ENCODE measurements at places on chromosomes 1 and 21.

DNA sequence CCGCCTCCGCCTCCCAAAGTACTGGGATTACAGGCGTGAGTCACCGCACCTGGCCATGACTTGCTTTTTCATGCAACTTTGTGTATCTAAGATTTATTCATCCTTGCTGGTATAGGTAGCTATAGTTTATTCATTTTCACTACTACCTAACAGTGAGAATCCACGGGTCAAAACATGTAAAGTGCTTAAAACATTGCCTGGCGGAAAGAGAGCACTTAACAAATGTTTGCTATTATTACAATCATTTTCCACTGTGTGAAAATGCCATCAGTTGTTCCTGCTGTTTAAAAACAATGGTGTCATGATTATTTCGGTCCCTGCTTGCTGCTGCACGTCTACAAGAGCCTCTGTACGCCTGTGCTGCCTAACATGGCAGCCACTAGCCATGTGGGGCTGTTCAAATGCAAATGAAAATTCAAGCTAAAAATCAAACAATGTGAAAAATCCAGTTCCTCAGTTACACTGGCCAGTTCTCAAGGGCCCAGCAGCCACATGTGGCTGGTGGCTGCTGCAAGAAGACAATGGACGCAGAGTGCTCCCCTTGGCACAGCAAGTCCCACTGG is 65.1 kb downstream of the CLSTN1 start:
- no peak for DNase-seq

DNA sequence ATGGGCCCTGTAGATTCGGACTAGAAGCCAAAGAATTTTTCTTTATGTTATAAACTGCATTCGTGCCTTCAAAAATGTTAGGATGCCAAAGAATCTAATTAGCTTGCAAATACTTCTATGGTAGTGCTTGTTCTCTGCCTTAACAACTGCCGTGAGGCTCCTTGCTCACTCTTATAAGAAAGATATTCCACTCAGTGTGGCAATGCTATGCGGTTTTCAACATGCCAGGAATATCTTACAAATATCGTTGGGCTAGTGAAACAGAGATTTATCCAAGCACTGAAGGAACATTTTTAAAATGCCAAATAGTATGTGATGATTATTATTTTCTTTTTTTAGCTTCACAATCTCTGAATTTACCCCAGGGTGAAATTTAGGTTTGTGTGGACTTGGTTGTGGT is 198.2 kb downstream of the GREM2 start:
- DNase-seq = no peak

- DNase-seq = no peak
Observed at GRCh38 chr1:65830306-65830705, 37.6 kb downstream of the PDE4B start.

DNA sequence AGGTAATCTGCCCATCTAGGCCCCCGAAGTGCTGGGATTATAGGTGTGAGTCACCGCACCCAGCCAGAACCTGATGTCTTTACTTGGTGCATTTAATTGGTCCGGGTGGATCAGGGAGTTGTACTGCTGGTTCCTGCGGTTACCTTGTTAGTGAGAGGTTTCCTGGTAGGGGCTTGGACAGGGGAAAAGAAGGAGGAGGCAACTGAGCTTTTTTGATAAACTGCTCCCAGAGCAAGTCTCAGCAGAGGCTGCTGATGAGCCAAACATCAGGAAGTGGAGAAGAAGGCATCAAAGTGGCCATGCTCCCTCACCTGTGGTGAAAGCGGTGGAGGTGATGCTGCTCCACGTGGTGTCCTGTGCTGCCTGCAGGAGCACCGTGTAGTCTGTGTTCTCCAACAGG is 161.5 kb upstream of the KIAA0040 start:
- no peak for DNase-seq

DNA sequence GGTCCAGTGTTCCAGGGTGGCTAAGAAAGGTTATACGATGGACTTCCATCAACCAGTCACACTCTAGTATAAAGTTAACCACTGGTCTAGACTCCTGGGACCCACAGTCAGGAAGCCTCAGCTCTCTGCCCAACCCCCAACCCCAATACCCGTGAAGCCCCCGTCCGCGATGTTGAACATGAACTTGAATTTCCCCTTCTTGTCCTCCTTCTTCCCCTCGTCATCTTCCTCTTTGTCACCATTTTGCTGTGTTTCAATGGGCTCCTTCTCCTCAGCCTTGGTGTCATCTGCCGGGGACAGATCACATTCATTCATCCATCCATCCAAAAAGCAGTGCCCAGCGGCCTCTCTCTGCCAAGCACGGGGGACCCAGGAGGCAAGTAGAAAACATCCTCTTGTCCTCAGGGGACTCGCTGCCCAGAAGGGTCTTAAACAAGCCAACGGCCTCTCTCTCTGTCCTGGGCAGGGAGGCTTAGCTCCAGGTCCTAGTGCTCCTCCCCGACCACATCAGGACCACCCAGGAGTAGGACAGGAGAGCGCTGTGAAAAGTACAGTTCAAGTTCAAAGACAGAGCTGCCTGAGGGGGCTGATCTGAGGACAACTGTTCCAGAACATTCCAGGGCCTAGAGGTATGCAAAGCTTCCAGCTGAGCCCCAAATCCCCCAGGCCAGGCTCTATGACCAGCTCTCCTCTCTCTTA is 66.5 kb downstream of the KCNAB2 start:
- DNase-seq = no peak

GRCh38 chr1:119380983-119381662 is 12.5 kb downstream of the HAO2 start:
- no peak for DNase-seq

DNA sequence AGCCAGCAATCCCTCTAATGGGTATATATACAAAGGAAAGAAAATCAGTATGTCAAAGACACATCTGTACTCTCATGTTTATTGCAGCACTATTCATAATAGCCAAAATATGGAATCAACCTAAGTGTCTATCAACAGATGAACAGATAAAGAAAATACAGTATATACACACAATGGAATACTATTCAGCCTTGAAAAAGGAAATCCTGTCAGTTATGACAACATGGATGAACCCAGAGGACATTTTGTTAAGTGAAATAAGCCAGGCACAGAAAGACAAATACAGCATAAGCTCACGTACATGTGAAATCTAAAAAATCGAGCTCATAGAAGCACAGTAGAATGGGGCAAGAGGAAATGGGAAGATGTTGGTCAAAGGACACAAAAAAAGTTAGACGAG is 69.1 kb downstream of the WARS2 start:
- no peak for DNase-seq

GRCh38 chr1:224488806-224489499 is 54.4 kb upstream of the WDR26 start:
- no peak for DNase-seq

DNA sequence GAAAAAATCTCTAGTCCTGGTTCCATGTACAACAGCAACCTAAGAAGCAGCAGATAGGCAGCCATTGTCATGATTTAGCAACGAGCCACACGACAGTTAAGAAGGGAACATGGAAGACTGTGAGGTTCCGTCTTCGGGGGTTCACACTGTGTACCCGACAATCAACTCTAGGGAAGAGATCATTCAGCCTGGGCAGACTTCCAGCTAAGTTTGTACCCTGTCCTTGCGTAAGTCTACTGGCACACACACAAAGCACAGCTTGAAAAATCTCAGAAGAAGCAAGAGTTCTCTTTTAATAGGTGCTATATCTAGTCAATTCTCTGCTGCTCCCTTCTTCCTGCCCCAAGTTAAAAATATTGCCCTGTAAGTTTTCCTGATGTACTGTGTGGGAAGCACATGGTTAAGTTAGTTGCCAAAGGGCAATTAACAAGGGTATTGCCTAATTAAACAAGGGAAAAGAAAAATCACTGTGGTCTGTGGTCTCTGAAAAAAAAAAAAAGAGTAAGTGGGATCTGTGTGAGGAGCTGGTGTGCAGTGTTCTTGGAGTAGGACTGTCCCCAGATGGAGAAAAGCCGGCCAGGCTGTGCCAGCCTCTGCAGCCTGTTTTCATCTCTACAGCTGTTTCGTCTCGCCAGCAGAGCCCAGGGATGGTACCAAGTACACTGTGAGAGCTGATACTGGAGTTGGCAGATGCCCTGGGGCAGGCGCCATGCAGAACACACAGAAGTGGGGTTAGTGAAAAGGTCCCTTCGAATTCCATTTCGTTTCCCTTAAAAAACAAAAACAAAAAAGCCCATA is 6.4 kb upstream of the MYBPHL start:
- DNase-seq = no peak

DNA sequence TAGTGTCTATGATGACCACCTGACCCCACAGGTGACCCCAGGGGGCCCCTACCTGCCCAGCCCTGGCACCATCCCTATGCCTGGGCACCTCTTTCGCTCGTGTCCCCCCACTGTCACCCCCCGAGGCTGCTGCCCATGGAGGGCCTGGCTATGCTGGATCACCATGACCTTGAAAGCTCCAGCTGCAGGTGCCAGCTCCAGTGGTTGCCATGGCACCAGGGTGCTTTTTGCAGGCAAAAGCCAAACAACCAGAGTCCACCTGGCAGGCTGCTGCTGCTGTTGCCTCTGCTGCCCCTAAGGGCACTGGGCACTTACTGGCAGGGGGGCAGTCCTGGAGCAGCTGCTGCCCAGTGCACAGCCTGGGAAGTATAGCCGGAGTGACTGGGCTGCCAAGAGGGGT is 21.7 kb downstream of the ETNK2 start:
- no peak for DNase-seq

- no peak for DNase-seq
Observed at GRCh38 chr1:29017235-29017634, 102.9 kb downstream of the EPB41 start.

DNA sequence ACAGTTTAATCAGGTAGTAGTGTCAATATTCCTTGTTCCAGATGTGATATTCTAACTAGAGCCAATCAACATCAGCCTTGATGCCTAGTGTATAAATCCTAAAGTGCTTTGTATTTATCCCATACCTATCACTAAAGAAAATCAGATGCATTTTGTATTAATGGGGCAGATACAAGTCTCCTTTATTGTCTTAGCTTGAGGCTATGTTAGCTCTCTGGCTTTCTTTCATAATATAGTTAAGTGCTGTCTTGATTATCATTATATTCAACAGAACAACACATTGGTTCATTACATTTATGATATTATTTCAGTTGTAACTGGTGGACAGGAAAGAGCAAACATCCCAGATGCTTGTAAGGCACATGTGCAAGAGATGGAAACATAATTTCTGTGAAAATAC is 338.8 kb downstream of the PLA2G4A start:
- no peak for DNase-seq

DNA sequence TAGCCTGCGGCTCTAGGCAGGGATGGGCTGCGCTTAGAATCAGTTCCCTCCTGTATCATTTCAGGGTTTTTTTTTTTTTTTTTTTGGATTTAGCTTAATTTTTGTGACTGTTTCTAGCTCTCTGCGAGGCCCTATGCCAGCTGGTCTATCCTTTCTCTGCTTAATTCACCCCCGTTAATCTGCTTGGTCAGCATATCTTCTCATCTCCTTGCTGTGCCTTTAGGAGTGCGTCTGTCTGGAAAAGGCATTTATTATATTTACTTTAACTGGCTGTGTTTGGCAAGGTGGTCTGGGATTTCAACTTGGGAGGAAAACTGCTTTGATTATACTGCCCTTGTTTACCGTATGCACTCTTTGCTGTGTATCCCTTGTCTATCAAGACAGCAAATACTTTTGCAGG is 184.8 kb upstream of the KIAA0040 start:
- DNase-seq = no peak

- DNase-seq = no peak
Observed at GRCh38 chr1:85313888-85314696, 37.7 kb upstream of the BCL10 start.

- DNase-seq = no peak
Observed at GRCh38 chr1:64933296-64934070, 32.9 kb downstream of the JAK1 start.

- no peak for DNase-seq
Observed at GRCh38 chr21:34284666-34285065, 79.1 kb upstream of the KCNE2 start.

- DNase-seq = no peak
Observed at GRCh38 chr1:72366466-72366865, 84.1 kb upstream of the NEGR1 start.

- DNase-seq = peak; percentile 45
Observed at GRCh38 chr1:28580722-28581530, 11.1 kb upstream of the RAB42 start.

- DNase-seq = no peak
Observed at GRCh38 chr1:11822091-11822490, 16.1 kb downstream of the CLCN6 start.

GRCh38 chr1:59329412-59330053 is 32.6 kb downstream of the FGGY start:
- no peak for DNase-seq

- DNase-seq = no peak
Observed at GRCh38 chr1:224689374-224689773, 73.3 kb downstream of the CNIH3 start.

GRCh38 chr1:7733276-7733675 is 37.8 kb upstream of the VAMP3 start:
- no peak for DNase-seq

- no peak for DNase-seq
Observed at GRCh38 chr1:200275415-200275814, 134.4 kb downstream of the ZNF281 start.

- DNase-seq = no peak
Observed at GRCh38 chr21:41761211-41761933, 5.5 kb downstream of the RIPK4 start.

DNA sequence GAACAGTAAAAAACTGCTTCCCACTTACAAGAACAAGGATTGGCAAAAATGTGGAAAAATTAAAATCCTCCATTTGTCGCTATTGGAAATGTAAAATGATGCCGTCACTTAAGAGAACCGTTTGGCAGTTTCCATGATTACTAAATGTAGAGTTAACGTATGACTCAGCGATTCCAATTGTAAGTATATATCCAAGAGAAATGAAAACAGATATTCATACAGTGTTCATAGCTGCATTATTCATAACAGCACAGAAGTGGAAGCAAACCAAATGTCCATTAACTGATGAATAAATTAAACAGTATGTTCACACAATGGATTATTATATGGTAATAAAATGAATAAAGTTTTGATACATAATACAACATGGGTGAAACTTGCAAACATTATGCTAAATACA is 971.0 kb downstream of the AMY1C start:
- DNase-seq = no peak

- DNase-seq = no peak
Observed at GRCh38 chr1:54325284-54325683, 80.9 kb downstream of the SSBP3 start.

GRCh38 chr1:53621144-53621543 is 117.8 kb downstream of the GLIS1 start:
- DNase-seq = no peak

- no peak for DNase-seq
Observed at GRCh38 chr1:49098866-49099265, 322.2 kb upstream of the BEND5 start.

GRCh38 chr1:164785841-164786534 is 227.0 kb downstream of the PBX1 start:
- DNase-seq = no peak

DNA sequence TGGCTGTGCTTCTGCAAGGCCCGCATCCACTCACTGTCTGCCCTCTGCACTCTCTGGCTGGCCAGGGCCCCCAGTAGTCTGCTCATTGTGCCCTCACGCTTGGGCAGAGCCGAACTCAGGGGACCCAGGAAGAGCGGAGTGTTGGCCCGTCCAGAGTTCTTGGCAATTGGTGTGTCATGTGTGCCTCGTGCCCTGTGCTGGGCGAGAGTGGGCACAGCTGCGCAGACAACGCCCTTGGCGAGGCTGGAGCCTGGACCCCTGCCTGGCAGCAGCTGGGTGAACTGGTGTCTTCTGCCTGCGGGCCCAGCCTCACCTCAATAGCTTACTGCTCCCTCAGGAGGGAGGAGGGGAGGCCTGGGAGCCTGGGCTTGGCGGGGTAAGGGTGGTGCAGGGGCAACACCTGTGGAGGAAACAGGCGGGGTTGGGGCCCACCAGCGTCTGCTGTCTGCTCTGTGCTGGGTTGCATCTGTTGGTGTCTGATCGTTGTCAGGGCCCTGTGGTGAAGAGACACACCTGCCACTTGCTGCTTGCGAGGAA is 2.1 kb downstream of the GUK1 start:
- no peak for DNase-seq

All from activated naive CD4-positive, alpha-beta T cell (primary cell).